HFF-Myc (cell line): ENCODE measurements at places on chromosomes 2 and 18.

- no peak for DNase-seq
Measured at GRCh38 chr2:129755786-129756185, 223.7 kb upstream of the RAB6C start.

DNA sequence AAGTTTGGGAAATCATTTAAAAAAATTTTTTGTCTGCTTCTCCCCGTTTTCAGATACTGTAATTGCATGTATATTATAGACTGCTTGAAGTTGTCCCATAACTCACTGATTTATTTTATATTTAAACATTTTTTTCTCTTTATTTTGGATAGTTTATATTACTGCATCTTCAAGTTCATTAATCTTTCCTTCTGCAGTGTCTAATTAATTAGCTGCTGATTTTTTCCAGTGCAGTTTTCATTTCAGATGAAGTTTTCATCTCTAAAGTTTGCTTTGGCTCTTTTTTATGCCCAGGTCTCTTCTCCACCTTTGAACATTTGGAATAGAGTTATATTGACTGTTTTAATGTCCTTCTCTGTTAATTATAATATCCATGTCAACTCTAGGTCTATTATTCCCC lies 9.3 kb downstream of the CLIP4 start:
- DNase-seq, result no peak

- no peak for DNase-seq
Measured at GRCh38 chr2:172561270-172561669, 5.4 kb downstream of the PDK1 start.

DNA sequence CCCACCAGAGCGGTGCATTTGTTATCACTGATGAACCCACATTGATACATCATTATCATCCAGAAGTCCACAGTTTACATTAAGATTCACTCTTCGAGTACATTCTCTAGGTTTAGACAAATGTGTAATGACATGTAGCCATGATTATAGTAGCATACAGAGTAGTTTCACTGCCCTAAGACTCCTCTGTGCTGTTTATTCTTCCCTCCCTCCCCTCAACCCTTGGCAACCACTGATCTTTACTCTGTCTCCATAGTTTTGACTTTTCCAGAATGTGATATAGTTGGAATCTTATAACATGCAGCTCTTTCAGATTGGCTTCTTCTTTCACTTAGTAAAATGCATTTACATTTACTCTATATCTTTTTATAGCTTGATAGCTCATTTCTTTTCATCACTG lies 31.2 kb upstream of the GREB1L start:
- DNase-seq, result no peak

GRCh38 chr2:52765735-52766134 lies 1001.9 kb upstream of the CHAC2 start:
- DNase-seq, result no peak

DNA sequence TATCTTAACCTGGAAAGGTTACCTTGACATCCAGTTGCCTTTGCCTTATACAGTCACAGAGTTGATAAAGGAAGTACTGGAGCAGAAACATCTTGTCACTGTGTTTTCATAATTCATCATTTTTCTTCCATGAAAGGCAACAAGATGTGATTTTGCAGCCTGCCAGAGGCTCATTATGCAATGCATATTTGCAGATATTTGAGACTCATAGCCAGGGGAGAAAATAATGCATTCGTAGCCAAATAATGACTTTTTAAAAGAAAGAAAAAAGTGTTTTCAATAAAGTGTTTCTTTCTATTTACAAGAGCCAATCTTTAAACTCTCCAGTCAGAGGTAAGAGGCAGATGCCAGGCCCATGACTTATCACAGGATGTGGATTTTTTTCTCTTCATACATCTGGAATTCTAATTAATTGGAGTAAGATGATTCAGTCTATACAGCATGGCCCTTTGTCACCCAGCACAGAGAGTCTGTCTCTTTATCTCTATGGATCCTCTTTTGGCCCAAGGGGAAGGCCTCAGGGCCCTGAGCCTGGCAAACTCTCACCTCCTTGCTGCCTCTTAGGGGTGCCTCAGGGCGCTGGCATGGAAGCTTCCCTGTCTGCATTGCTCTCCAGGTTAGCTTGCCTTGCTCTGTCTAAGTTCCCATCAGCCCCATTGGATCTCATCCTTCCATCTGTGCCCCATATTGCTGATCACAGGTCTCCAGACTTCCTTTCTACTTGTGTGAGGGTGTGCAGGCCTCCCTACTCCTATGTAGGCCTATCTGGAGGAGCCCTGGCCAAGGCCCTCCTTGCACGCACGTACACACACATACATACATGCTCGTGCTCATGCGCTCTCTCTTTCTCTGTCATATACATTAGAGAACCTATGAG lies 247.7 kb downstream of the TPGS2 start:
- DNase-seq, result peak; percentile 71

- DNase-seq, result no peak
Measured at GRCh38 chr18:31610286-31611205, 18.9 kb downstream of the TTR start.

GRCh38 chr2:101442042-101442666 lies 32.8 kb downstream of the RFX8 start:
- DNase-seq, result no peak

- DNase-seq, result no peak
Measured at GRCh38 chr2:65165558-65165957, 35.7 kb upstream of the RAB1A start.

DNA sequence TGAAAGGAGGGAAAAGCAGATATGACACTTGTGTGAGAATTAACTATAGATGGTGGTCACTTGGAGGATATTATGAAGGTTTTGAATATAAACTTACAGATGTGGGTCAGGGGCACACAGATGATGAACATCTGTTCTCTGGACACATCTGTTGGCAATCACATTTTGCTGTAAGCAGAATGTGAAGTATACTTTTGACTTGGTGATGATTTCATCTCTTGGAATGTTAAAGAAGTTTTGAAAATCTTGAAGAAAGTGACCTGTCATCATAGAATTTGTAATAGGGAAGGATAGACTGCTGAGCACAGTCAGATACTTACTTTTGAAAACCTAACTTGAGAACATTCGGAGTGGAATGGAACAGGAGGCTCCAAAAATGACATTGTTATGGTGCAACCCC lies 40.2 kb downstream of the PIKFYVE start:
- DNase-seq, result peak; percentile 36

DNA sequence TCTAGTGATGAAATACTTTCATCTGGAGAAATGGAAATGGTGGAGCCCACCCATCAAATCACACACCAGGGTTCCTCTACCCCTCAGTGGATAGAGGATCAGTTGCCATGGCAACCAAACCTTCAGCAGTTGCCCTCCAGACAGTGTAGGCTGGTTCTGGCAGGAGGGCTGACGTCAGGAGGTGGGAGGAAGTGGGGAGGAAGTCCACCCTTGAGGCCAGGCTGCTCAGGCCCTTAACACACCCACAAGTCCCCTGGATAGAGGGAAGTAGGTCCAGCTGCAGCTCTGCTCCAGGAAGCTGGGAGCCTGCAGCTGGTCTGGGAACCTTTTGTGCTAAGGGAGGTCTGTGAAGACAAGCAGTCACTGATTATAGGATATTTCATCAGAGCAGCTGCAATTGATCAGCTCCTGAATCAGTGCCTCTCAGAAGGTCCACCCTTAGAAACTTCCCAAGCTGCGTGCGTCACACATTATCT lies 186.6 kb downstream of the MTX2 start:
- DNase-seq, result peak; percentile 37

- DNase-seq, result no peak
Measured at GRCh38 chr2:228697456-228697855, 516.0 kb upstream of the SPHKAP start.

DNA sequence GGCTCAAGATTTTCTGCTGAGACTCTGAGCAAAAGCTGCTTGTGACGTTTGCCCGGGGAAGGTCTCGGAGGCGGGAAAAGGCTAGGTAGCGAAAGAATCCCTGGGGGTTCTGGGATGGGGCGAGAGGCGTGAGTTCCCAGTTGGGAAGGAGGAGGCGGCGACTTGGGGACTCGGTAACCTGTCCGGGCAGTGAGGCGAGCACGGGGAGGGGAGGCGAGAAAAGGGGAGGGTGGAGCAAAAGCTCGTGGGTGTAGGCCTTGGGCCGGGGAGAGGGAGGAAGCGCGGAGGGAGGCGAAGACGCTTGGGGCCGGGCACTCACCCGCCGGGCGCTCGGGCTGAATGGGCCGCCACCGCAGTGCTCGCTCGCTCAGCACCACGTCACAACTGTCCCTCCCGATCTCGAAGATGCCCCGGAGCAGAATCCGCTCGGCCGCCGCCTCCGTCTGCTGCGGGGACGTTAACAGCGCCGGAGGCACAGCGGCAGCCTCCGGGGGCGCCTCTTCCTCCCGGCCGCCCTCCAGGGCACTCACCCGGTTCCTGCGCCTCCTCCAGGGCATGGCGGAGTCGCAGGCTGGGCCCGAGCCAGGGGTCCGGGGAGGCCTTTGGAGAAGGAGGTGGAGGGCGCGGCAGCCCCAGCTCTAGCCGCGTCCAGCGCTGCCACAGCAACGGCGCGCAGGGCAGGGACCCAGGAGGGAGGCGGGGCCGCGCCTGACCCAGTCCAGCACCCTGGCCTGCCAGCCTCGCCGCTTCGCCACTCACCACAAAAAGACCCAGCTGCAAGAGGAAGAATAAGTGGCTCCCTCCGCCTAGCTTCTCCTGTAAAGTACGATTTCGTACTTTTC lies at the start of gene CERKL:
CERKL (minus strand) TSS at position 656 of the 842 bp plus-strand sequence; CDS start at position 557, 99 bp downstream.
- DNase-seq, result no peak

GRCh38 chr2:29723255-29724001 lies 198.0 kb downstream of the ALK start:
- no peak for DNase-seq

- no peak for DNase-seq
Measured at GRCh38 chr18:45110577-45111501, 430.2 kb downstream of the SETBP1 start.

GRCh38 chr18:3612315-3612714 lies 162.3 kb downstream of the TGIF1 start:
- DNase-seq, result no peak

- no peak for DNase-seq
Measured at GRCh38 chr2:207805566-207806226, 36.0 kb upstream of the FZD5 start.

GRCh38 chr2:101692766-101693165 lies 4.7 kb upstream of the MAP4K4 start:
- DNase-seq, result no peak

DNA sequence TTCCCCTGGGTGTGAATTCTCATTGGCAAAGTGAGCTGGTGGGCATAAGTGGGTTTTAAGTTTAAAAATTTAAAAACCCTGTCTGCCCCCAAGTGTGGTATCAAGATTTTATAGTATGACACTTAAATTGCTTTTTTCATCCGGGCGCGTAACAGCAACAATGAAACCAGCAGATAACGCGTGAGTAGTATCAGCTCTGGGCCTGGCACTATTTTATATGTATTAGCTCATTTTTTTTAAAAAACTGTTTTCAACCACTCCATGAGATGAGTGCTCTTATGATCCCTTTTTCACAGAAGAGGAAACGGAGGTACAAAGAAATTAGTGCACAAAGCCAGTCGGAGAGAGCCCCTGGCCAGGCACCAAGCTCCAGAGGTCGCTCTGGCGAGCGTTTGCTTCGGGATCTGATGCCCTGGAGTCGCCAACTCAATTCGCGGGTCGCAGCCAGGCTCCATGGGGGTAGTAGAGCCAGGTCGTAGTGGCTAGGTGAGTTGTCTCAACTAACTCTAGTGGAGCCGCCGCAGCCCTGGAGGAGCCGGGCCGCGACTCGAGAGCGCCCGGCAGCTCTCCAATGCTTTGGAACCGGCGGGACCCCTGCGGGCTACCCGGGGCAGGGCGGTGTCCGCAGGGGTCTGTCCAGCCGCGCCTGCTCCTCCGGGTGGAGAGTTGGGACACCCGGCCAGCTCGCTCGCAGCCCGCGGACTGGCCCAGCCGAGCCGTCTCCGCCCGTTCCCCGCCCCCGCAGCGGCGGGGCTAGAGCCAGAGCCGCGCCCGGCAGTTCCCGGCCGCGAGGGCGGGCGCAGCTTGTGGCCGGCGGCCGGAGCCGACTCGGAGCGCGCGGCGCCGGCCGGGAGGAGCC lies at the start of gene IL1R1:
IL1R1 (plus strand) TSS at position 777 of the 859 bp plus-strand sequence. CDS start 14,979 bp downstream, outside the sequence.
- DNase-seq, result no peak

GRCh38 chr2:15271276-15271675 lies 289.9 kb downstream of the NBAS start:
- DNase-seq, result peak; percentile 9

- DNase-seq, result no peak
Measured at GRCh38 chr2:96138179-96139145, at the start of gene ASTL. Gene ASTL, minus strand, starts transcription at chr2:96138502. Its CDS starts 66 bp downstream, at chr2:96138436.

DNA sequence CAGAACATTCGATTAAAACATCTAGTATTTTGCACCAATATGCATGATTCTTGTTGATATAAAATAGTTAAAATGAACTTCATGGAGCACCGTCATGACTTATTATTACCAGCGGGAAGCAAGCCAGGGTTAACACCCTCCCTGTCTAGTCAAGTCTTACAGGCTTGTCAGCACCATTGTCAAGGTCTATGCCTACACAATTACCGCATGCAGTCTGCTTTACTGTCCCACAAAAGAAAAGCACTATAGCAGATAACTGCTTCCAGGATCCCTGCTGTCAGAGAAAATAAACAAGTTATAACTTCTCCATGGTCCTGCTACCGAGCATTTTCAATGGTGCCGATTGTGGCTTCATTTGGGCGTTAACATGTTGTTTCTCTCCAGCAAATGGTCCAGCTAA lies 968.0 kb upstream of the FAM98A start:
- DNase-seq, result no peak

DNA sequence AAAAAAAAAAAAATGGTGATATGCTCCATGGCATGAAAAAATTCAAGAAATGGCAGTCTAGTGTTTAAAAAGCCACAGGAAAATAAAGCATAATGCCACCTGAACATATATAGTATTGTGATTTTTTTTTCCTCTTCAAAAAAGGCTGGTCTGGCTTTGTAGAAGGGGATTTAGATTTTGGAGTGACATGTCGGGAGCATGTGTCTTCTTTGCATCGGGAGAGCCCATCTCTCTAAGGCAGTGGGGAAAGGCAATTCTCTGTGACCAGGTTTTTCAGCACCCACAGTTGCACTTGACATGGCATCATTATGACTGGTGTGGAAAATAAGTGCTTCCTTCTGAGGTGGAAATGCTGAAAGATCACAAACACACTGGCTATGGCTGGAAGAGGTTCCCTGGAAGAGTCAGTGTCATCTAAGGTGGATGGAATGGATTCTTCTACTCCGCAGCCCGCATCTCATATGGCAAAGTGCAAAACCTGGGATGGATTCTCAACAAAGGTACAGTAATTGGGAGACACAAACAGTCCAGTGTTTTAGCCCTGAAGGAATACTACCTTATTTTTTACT lies 172.5 kb downstream of the AGAP1 start:
- peak; percentile 83 for DNase-seq

- DNase-seq, result no peak
Measured at GRCh38 chr18:12883372-12883683, 709 bp downstream of the PTPN2 start.

DNA sequence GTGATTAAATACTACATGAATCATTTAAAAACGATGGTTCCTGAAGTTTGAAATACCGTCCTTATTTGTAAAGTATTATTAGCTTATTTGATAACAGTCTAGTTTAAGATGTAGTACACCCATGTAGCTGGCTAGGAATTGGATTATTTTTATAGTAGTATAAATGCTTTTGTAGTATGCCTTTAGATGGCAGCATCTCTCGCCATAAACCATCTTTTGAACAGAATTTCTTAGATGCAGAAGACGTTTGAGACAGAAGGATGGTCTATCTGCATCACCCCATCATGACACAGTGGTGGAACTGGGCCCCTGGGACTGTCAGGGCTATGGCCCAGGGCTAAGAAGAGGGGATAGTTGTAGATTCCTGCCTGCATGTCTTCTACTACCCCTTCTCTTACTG lies 152.7 kb downstream of the WDSUB1 start:
- no peak for DNase-seq
